ENCODE measurements at places on chromosomes 11 and 22. TPM values are rescaled to one million over a fixed set of nuclear protein-coding genes. Genes with fewer than 3 reads are reported as not detected.

PIM3 gene
- total RNA-seq, result 15.1 TPM

RAB36 gene
- total RNA-seq, result 2.1 TPM

- DNase-seq, result no peak
Measured at GRCh38 chr11:129699711-129700304, 115.8 kb upstream of the TMEM45B start.

GRCh38 chr22:23115825-23116494 is 25.8 kb downstream of the RSPH14 start:
- DNase-seq, result no peak

GRCh38 chr11:66190786-66191185 is 77.7 kb upstream of the RAB1B start:
- no peak for DNase-seq

IZUMO1R gene
- not detected for total RNA-seq

DNA sequence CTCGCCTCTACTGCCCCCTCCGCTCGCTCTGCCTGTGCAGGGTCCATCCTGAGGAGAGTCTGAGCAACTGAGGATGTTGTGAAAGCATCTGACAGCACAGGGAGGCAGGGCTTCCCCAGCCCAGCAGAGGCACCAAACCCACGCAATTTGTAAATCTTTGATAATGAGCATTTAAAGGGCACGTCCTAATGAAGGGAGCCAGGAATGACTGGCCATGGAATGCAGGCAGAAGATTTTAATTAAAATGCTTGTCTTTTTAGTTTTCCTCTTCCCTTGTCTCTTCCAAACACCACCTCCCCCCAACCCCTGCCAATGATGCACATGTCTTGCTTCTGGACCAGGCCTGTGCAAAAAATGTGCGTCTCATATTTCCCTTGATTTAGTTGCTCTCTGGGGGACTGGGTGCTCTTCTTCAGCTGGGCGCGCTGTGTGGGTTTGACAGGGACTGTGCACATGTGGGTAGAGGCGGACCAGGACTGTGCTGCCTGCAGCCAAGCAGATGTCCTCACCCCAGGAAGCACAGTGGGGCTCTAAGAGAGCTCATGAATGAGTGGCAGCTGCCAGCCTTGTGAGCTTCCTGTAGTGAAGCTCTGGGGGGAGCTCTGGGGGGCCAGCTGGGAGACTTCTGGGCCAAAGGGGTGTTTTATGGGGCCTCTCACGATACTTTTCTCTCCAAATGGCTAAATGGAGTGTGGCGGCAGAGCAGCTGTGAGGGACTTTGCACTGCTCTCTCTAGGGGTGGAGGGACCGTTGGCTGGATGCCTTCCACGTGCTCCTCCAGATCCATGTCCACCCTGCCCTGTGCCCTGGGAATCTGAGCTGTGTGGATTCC is 273.5 kb downstream of the ST3GAL4 start:
- DNase-seq, result no peak

DNA sequence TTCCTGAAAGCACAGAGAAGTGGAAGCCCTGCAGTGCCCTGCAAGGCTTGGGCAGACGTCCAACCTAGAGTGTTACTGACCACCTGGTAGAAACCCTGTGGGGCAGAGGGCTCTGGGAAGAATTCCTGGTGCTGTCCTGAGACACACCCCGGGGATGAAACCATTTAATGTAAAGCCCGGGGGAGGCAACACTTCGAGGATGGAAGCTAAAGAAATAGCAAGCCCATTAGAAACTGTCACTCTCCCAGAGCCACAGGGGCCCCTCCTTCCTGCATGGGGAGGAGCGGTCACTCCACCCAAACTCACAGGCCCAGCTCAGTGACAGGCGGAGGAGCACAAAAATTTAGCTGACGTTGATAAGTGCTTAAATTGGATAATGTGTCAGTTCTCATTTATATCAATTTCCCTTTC is 57.6 kb downstream of the NRXN2 start:
- no peak for DNase-seq

- peak; percentile 34 for DNase-seq
Measured at GRCh38 chr11:44899959-44900358, 50.7 kb downstream of the TP53I11 start.

GRCh38 chr22:42560781-42561180 is 7.0 kb downstream of the SERHL2 start:
- peak; percentile 70 for DNase-seq

DNA sequence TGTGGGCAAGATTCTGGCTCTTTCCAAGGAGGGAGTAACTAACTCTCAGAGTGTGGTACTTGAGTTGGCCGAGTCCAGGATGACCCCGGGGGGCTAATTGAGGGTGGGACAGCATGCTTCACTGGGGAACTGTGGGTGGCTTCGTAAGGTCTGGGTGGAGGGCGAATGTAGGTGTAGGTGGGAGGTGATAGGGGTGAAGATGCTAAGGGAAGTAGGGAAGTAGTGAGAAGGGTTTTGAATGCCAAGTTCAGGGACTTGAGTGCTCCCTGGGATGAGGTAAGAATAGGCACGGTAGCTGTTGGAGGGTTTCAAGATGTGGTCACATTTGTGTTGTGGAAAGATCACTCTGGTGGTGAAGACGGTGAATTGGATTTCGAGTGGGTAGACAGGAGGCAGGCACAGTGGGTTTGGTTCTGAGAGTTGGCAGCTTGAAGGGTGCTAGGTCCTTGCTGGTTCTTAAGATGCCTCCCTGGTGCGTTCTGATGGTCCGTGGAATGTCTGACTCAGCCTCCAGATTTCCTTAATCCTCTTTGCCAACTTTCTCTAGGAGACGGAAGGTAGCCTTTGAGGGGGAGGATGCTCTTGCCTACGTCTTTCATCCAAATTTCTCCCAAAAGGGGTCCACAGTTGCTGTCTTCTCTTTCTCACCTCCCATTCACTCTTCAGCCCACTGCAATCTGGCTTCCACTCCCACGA is 2.5 kb upstream of the DNAL4 start:
- DNase-seq, result no peak

KCNQ1 gene
- total RNA-seq, result 0.99 TPM

DNA sequence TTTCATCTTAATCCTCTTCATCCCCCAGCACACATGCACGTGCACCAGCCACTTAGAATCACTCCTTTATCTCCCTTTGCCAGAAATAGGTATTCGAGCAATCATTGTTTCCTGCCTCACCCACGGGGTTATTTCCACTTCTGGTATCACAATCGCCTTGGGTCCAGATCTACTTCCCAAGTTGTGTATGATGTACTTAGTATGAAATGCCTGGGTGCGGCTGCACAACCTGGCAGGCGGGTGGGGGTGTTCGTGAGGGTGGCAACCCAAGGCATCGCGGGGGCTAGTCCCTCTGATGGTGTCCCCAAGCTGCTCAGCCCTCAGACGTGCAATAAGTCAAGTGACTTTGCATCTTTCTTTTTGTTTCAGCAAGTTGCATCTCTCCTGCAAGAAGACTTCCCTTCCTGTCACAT is 475.6 kb downstream of the MIAT start:
- DNase-seq, result no peak

DNA sequence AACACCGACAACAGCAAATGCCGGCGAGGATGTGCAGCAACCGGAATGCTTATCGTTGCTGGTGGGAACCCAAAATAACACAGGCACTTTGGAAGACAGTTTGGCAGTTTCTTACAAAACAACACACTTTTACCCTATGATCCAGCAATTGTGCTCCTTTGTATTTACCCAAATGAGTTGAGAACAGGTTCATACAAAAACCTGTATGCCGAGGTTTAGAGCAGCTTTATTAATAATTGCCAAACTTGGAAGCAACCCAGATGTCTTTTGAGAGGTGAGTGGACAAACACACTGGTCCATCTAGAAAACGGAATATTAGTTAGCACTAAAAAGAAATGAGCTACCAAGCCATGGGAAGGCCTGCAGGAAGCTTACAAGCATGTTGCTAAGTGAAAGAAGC is 118.9 kb downstream of the CTTN start:
- no peak for DNase-seq

ZNF214 gene
- total RNA-seq, result 13.2 TPM

DNA sequence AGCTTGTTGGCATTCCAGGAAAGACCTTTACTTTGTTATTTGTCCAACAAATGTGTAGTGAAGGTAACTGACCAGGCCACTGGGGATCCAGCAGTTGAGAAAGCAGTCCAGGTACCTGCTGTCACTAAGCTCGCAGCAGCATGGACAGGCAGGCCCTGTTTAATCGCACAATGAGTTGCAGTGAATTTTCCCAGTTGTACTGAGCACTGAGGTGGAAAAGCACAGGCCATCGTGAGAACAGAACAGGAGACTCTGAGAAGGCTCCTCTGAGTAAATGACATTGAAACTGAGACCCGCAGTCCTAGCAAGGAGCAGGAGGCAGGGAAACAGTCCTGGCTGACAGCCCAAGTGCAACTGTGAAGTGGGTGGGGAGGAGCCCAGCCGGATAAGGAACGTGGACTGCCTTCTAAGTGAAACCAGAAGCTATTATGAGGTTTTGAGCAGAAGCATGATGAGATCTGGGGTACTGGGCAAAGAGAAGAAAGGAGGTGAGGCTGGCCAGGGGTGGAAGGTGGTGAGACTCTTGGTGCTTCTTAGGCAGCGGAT is 39.8 kb upstream of the CDON start:
- DNase-seq, result no peak

PHLDB1 gene
- 100 TPM for total RNA-seq

DNA sequence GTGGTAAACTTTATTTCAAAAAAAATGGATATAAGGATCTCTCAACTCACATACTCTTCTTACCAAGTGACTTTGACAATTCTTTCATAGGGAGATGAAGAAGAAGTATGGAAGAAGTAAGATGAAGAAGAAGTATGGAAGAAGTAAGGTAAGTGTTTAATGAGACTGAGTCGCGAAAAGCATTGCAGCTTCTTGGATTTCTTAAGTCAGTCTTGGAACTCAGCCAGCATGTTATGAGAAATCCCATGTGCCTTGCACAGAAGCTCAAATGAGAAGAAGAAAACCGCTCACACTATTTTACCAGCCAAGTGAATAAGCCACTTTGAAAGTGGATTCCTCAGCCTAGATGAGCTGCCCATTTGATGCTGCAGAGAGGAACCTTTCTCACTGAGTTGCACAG is 332.0 kb upstream of the CCDC179 start:
- DNase-seq, result no peak

DNA sequence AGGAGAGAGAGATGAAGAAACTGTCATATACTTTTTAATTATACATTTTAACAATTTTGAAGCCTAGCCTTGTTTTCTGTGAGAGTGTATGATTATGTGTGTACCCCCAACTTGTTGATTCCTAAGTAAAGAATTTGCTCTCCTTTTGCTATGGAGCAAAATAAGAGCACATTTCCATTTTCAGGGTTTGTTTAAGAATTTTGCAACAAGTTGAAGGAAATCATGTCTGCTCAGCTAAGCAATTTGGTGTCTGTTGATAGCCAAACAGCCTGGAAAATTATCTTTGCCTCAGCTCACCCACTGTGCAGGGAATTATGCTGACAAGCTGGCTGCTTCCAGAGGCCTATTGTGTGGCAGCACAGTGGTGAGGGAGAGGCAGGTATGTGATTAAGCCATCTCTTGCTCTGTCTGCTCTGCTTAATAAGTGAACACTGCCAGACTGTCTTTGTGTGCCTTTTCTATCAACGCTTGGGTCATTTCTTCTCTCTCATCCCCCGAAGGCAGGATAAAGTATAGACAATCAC is 135.1 kb upstream of the TTC12 start:
- DNase-seq, result peak; percentile 80

- DNase-seq, result peak; percentile 74
Measured at GRCh38 chr11:45518141-45518832, 147.1 kb downstream of the CHST1 start.

- DNase-seq, result peak; percentile 4
Measured at GRCh38 chr11:121930004-121930965, 185.7 kb downstream of the BLID start.

DNA sequence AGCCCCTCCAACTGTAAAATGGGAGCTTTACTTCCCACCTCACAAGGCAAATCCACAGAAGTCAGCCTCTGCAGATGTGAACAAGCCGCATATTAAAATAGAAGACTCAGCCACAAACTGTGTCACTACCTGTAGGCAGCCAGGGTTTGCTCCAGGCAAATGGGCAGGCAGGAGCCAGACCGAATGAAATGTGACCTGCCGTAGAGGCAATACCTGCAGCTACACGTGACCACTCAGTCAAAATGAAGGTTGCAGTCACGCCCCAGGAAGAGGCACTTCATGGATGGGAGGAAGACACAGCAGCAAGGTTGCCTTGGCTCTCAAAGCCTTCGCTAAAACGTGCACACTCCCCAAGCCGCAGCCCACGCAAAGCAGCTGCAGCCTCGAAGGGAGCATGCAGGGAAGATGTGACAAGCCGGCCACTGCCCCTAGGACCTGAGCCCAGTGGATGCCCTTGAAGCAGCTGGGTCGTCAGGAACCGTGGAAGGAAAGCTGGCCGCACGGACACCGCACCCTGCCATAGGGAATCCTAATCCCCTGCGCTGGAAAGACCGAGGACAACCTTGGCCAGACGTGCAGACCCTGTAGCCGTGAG is 53.1 kb downstream of the SHANK2 start:
- DNase-seq, result no peak

CLDN5 gene
- total RNA-seq, result 4.1 TPM

- no peak for DNase-seq
Measured at GRCh38 chr11:3137486-3138177, 27.5 kb downstream of the OSBPL5 start.

SREBF2 gene
- total RNA-seq, result 145 TPM

TUB gene
- total RNA-seq, result 41.3 TPM

- DNase-seq, result no peak
Measured at GRCh38 chr11:33668951-33669596, 31.6 kb downstream of the C11orf91 start.

- DNase-seq, result peak; percentile 76
Measured at GRCh38 chr11:35305670-35306382, 113.5 kb downstream of the SLC1A2 start.

PNPLA3 gene
- total RNA-seq, result 4.8 TPM

RASSF7 gene
- total RNA-seq, result 12.8 TPM

RCOR2 gene
- 70.6 TPM for total RNA-seq

LARGE2 gene
- 13.4 TPM for total RNA-seq

DNA sequence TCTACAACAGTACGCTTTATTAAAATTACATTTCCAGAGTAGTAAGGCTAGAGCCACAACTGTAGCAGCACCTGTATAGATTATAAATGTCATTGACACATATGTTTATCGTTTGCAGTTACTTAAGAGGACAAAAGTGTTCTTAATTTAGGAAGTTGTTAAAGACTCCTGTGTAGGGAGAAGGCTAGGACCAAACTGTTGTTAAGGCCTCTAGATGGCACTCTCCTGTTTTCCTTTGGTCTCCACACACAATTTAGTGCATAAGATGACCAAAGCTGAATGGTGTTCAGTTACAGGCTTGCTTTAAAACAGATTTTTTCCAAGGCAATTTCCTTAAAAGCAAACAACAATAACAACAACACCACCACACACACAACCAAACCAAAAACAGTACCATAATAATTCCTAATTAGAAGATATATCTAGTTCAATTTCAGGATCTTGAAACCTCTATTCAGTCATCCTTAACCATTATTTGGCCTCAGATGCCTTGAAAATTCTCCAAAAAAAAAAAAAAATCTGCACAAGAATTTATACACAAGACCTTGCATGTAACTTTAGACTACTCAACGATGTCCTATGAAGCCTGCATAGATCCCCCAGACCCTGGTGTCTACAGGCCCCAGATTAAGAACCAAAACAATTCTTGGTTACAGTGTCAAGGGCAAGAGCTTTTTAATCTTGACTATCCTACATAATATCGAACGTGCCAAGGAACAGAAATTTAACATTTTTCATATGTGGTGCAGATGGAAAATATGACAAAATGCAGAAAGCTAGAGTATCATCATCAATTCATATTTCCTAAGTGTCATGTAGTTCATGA is 42.6 kb upstream of the APOA1 start:
- DNase-seq, result peak; percentile 73

All from neural progenitor cell (in vitro differentiated cells).